ENCODE measurements at places on chromosomes 7 and 10.

GRCh38 chr10:121645696-121646095, 47.5 kb upstream of the FGFR2 start:
- DNase-seq: no peak

GRCh38 chr7:16028103-16028502, 341.6 kb upstream of the MEOX2 start:
- DNase-seq: no peak

- DNase-seq: no peak
Measured at GRCh38 chr7:30557245-30557644, 37.4 kb upstream of the GARS1 start.

DNA sequence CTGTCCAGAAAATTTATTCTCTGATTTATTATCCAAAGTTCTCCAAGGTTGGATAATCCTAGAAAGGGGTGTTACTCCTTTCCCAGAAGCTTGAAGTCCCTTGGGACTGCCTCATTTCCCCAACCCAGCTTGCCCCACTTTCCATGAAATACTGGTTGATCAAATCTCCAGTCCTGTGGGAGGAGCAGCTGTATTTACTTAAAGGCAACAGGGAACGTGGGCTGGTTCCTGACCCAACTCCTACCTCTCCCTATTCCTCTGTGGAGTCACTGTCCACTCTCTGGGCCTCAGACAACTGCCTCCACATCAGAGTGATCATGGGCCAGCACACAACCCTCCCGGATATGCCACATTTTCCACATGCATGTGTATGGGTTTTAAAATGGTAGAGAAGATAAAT, 166.2 kb upstream of the PRR15 start:
- DNase-seq: no peak

DNA sequence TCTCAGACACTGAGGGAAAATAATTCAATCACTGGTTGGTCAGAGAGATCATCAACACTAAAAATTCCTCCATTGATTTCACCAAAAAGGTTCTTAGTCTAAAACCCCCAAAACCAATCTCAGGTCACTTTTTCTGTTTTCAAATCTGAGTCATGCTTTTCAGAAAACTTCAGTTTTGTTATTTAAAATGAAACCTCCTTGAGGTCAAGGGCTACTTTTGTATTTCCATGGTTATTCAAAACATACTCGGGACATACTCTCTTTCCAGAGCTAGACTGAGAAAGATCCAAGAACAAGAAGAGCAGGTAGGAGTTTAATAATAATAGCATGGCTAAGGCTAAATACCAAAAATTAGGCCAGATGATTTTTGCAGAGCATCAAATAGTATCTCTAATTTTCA, 152.8 kb downstream of the SDHAF3 start:
- DNase-seq: no peak

DNA sequence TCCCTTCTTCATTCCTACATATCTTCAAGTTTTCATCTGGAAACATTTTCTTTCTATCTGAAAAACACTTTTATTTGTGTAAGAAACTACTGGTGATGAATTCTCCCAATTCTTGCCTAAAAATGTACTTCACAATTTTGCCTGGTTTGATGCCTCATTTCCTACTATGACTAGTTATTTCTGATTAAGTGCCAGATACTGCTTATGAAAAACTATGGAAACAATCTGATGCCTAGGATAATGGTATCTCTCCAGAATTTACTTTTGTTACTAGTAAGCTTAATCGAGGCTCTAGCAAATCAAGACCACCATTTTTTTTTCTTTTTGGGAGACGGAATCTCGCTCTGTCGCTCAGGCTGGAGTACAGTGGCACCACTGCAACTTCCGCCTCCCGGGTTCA, 31.3 kb downstream of the CACUL1 start:
- no peak for DNase-seq

DNA sequence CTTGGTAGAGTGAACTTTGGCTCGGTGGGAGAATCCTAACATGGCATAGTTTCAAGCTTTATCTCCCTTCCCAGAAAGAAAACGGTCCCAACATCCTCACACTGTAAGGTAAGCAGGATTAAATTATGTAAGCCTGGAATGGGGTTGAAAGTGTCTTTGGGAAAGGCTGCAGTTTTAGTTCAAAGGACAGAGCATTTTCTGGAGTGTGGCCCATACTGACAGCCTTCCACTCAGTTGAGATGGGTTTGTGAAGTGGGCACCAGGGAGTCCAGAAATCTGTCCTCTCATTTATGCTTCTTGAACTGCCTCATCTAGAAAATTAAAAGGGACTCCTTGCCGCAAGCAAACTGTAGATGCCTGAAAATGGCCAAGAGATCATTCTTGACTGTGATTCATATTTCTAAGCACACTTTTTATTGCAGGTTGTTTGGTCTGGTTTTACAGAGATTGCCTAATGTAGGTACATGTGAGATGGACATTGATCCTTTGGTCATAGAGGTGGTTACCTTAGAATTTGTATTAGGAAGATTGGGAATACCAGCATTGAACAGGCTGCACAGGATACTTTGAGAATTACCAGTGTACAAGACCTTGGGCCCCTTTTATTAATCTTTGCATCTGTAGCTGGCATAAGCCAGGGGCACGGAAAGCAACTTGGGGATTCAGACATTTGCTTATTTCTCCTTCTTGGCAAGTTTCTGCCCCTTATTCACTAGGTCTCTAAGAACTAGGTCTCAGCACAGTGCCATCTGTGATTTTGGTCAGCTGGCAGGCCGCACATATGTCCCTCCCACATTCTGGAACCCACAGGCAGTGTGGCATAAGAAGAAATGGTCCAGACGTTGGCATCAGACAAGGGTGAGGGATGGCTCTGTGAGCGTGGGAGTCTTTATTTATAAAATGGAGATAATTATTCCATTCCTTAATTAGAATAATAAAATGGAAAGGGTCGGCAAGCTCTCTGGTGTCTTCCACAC, 125.9 kb downstream of the GLCCI1 start:
- DNase-seq: no peak

DNA sequence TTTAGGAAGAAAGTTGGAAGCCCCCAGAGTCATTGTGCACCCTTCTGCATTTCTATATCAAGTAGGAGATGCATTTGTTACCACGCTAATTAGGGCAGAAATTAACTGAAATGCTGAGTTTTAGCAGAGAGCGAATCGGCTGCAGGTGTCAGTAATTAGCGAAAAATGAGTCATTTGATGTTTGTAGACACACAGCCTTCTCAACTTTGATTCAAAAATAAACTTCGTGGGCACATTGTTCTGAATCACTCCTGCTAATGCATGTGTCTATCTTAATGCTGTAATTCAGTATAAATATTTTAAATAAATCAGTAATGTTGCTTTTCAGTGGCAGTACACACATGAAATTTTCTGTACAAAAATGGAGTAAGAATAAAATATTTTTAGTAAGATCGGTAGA, 109.5 kb upstream of the CARD11 start:
- no peak for DNase-seq

DNA sequence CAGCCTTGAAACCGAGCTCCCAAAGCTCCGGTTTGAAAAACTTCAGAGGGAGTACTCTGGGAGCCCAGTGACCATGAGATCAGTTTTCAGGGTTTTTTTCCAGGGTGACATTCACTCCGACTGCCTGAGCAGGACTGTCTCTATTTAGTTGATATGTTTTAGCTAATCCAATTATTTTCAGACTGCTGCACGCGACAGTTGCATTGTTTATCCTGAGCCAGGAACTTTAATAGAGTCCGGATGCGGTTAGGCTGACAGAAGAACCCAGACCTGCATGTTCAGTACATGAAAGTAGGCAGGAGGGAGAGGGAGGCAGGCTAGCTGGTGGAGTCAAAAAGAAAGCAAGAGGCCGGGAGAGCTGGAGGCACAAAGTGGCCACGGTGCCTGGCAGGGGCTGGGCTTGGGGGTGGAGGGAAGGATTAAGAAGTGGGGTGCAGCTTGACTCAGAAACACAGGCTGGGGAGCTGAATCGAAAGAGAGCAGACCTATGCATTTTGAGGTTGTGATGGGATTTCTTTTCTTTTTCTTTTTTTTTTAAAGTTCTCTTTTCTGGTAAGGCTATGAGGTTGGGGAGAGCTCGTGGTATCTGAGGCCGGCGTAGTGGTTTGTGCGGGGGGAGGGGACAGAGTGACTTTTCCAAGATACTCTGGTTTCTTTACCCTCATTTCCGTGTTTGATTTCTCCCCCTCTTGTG, 5.7 kb downstream of the GATA3 start:
- DNase-seq: no peak

- DNase-seq: no peak
Measured at GRCh38 chr7:27062946-27063345, 32.9 kb downstream of the HOXA1 start.

GRCh38 chr10:77029777-77030717, 607.6 kb downstream of the KCNMA1 start:
- DNase-seq: no peak

GRCh38 chr10:93445978-93446720, 36.0 kb downstream of the MYOF start:
- no peak for DNase-seq

GRCh38 chr10:74381291-74381853, 230.4 kb downstream of the ADK start:
- no peak for DNase-seq

DNA sequence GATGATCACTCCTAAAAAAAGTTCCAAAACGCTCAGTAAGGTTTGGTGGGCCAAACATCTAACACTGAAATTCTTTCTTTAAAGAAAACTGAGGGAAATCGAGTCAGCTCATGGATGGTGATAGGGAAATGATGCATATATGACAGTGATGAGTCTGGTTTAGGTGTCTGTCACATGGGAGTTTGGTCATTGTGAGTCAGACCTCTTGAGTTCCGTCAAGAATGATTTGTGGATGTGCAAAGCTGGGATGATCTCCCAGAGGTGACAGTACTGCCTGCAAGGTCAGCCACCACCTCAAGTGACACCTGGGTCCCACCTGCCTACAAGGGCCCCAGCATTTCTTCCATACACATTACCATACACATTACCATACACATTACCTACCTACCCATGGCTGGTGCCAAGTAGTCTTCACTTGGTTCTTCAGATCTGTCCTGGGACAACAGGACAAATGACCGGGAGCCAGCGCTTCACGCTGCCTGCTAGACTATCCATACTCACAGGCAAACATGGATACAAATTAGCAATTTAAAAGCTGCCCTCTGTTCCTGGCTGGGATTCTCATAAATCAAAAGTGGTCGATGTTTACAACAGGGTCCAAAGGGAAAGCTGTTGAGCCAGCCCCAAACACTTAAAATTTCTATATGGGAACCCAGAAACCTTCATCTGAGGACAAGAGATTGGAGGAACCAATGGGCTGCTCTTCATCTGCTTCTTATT, 128.4 kb downstream of the ADAM12 start:
- no peak for DNase-seq

- DNase-seq: peak; percentile 10
Measured at GRCh38 chr10:84715911-84716310, 387.5 kb downstream of the CCSER2 start.

- no peak for DNase-seq
Measured at GRCh38 chr7:129777195-129777844, 165.8 kb downstream of the NRF1 start.

DNA sequence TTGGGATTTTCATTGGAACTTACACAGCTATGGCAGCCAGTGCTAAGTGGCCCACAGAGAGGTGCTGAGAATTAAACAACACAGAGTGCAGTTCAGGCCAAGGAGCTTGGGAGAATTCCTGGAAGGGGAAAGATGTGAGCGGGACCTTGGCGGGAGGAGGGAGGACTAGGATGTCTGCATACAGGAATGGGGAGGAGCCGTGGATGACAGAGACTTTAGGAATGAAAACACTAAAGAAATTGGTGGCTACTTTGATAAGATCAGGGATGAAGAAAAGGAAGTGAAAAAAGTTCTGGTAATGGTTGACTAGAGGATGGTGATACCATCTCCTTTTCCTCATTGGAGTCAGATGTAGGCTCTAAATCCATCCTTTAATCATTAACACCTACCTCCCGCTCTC, 234.2 kb upstream of the FZD8 start:
- no peak for DNase-seq

- no peak for DNase-seq
Measured at GRCh38 chr7:18693406-18693805, 197.9 kb downstream of the HDAC9 start.

DNA sequence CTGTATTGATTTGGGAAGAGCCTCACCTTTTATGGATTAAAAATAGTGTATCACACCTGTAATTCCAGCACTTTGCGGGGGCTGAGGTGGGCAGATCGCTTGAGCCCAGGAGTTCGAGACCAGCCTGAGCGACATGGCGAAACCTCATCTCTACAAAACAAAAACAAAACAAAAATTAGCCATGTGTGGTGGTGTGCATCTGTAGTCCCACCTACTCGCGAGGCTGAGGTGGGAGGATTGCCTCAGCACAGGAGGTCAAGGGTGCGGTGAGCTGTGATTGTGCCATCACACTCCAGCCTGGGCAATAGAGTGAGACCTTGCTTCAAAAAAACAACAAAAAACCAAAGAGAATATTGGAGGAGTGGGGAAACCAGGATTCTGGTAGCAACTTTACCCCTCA, 79.6 kb downstream of the LRMDA start:
- DNase-seq: no peak

DNA sequence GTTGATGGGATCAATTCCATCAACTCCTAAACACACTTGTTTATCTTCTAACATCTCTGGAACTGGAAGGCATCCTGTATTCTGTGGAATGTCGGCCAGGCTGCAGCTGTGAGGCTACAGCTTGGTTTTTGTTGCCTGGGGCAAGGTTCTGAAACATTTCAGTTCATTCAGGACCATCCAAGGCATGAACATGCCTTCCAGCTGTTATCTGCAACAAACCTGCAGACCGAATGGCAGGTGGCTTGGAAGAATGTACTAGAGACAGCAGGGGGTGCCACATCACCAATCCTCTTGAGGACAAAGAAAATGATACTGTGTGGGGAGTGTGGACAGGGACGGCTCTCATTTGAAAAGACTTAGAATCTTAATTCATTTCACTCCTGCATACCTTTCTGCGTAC, 12.4 kb downstream of the PAPOLB start:
- DNase-seq: no peak

GRCh38 chr7:47326220-47326619, 255.7 kb downstream of the TNS3 start:
- no peak for DNase-seq

GRCh38 chr7:47638679-47639315, 56.9 kb upstream of the TNS3 start:
- DNase-seq: no peak

- no peak for DNase-seq
Measured at GRCh38 chr10:124677293-124677699, 66.9 kb downstream of the FAM53B start.

DNA sequence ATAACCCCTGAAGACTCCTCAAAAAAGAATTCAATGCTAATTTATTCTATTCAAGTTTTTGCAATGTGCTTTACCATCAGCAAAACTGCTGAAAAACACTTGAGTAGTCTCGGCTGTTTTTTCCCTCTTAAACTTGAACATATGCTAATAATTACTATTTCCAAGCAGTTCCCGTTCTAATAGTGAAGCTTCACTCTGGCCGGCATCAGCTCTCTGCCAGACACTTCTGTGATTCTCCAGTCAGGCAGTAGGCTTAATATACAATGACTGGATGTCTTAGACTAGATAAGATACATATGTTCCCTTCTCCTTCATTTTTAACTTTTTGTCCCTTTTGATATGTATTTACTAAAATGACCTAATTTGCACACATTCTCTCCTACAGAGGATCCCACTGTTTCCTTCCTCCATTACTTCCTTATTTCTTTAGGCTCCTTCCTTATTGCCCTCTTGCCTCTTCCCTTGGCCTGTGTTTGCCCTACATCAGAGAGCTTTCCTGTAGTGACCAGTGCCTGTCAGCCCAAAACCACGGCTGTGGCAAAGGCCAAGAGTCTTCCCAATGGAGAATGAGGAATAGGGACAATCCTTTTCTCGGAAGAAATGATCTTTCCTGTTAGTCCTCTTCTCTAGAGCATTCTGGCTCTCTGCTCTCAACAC, 23.5 kb downstream of the HEPACAM2 start:
- DNase-seq: no peak

- DNase-seq: no peak
Measured at GRCh38 chr10:6507311-6507710, 72.8 kb downstream of the PRKCQ start.

All from hematopoietic multipotent progenitor cell treated with erythropoietin and hydrocortisone succinate and interleukin-3 and kit ligand, for 15 days (in vitro differentiated cells).